ENCODE measurements at places on chromosomes 1 and 21.

GRCh38 chr1:30704271-30704670 lies 19.1 kb downstream of the MATN1 start:
- DNase-seq, result no peak

DNA sequence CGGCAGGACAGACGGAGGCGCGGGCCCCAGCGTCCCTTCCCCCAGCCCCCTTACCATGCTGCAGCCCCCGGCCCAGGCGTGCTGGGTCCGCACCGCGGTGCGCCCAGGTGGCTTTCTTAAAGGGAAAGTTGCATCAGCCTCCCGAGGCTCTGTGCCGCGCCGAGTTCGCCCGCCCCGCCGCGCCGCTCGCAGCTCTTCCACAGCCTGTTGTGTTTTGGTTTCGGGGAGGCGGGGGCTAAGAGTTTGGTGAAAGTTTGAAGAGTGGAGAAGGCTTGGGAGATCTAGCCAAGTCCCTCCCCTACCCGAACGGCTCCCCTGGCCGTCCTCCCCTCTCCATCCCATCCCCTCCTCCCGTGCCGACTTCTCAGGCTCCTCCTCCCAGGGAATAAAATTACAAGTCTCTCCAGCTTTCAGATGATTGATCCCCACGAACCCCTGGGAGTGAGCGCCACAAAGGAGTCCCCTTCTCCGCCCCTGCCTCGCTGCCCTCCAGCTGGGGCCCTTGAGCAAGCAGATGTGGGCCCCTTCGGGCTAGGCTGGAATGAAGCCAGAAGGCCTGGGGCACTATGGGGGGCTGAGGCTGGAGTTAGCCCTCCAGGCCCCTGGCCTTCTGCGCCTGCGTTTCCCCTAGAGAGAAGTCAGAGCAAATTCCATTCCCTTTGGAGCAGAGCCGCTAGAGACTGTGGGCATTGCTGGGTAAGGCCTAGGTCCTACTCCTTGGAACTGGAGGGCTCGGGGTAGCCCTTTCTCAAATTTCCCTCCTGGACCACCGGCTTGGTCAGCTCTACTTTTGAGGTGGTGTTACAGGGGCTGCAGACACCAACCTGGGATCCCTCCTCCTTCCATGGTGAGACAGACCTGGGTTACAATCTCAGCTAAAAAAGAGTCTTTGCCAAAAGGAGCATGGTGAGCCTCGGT lies at the start of gene SLC6A9:
SLC6A9 (minus strand) TSS at position 211 of the 918 bp plus-strand sequence. CDS start 7,185 bp downstream, outside the sequence.
- DNase-seq, result no peak

- DNase-seq, result no peak
Measured at GRCh38 chr1:75174031-75174760, 40.0 kb downstream of the LHX8 start.

DNA sequence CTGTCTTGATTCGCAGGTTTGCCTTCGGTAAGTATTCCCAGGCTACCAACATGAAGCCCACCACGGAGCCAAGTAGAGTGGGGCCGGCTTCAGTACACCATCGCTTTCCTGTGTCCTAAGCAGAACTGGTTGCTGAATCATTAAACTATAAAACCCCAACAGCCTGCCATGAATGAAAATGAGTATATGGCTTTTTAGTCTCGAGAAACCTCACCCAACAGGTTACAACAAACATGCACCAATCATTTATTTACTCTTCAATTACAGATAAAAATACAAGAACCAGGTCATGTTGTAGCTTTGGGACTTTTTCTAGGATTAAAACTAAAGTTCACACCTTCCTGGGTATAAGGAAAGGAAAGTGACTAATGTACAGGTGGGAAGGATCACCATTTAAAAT lies 7.6 kb downstream of the TMPRSS2 start:
- no peak for DNase-seq

DNA sequence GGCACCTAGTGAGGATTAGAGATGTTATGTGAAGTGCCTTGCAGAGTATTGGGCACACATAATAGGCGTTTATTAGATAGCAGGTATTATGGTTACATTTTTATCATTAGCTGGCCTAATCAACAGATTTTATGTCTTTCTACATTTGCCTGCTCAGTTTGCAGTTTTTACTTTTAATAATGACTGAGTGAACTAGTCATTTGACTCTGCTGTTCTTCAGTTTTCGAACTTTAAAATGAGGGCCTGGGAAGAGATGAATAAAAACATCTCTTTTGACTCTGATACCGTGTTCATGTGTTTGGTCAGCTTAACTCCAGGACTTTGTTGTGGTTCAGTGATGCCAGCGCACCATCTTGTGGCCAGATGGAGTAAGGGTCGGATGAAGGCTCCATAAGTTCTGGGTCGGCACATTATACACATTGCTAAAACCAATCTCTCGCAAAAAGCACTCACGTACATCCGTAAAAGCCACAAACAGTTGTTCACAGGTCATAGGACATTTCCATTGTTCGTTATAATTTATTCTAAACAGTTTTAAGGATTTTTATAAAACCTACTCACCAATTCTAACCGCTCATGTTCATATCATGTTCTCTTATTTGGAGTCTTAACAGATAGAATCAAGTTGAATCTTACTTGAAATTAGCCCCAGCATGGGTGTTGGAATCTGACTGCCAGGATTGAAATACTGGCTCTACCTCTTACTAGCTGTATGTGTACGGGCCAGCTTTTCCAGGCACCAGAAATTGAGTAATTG lies 78.4 kb upstream of the GPR88 start:
- DNase-seq, result peak; percentile 64

DNA sequence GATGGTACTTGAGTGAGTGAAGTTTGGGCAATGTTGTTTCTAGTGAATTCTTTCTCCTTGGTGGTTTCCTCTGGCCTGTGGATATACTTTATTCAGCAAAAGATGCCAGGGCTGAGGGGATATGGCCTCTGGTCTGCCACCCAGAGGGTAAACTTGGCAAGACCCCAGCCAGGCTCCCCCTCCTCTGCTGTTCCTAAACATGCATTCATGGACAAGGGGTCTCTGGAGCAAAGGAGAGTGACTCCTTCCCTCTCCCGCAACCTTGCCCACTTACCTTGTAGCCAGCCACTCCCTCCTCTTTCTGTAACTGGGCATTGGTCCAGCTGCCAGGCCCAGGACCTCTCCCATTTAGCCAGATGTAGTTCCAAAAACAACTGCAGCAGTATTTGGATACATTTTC lies 43.8 kb downstream of the RUNX3 start:
- DNase-seq, result no peak

GRCh38 chr21:32173121-32173724 lies 105.6 kb downstream of the MIS18A start:
- DNase-seq, result no peak

- DNase-seq, result peak; percentile 1
Measured at GRCh38 chr1:34970829-34971228, 14.3 kb downstream of the TMEM35B start.
